Smooth muscle cell of the pulmonary artery (primary cell): ENCODE measurements at places on chromosomes 1 and 21. TPM values are rescaled to one million over a fixed set of nuclear protein-coding genes. Genes with fewer than 3 reads are reported as not detected.

Gene BARHL2
- not detected in 2 replicates for total RNA-seq

Gene SYPL2
- 0.56 and 0.91 TPM in 2 replicates for total RNA-seq

Gene AK4
- 113 and 120 TPM in 2 replicates for total RNA-seq

Gene CRYBG2
- total RNA-seq = not detected in 2 replicates

Gene PDC
- 0.07 TPM in 1 of 2 replicates, not detected in the other for total RNA-seq
